ENCODE measurements at places on chromosomes 3 and 15. TPM values are rescaled to one million over a fixed set of nuclear protein-coding genes. Genes with fewer than 3 reads are reported as not detected.

DNA sequence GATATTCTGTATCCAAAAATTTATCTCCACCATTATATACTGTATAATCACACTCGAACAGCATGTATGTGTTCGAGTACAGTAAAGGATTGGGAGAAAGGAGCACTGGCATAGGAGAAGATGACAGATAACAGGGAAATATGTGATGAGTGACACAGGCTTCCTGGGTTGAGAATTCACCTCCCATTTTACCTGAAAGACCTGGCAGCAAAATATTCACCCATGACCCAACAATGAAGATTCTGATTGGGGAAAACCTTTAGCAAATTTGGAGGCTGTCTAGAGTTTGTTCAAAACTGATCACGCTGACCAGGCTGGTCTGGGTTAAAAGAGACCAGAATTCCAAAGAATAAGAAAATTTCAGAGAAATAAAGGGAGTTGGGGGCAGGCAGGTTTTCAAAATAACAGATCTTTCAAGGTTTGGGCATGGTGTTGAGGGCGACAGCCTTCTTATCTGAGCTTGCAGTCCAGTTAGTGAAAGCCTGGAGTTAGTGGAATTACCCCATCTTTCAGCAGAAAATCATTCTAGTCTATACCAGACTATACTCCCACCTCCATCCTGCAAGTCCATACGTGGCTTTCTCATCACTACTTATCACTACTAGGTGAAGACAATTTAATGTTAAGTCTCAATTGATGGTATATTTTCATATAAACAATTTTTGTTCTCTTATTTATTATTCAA, 42.8 kb upstream of the RSL24D1 start:
- no peak for DNase-seq

DNA sequence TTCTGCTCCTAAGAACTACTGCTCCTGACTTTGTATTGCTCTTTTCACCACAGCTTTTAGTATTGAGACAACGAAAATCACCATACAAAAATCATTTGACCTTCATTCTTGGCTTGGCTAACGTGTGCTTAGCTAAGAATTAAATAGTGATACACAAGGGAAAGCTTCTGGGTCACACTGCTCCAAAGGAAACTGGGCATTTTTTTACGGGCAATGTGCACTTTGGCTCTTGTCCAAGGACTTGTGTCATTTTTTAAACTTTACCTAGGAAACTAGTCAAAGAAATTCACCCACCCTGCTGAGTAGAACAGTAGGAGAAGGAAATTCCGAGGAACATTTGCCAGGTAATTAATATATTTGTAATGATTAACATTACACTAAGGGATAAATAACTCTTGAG, 19.8 kb downstream of the WDR72 start:
- DNase-seq: no peak

DNA sequence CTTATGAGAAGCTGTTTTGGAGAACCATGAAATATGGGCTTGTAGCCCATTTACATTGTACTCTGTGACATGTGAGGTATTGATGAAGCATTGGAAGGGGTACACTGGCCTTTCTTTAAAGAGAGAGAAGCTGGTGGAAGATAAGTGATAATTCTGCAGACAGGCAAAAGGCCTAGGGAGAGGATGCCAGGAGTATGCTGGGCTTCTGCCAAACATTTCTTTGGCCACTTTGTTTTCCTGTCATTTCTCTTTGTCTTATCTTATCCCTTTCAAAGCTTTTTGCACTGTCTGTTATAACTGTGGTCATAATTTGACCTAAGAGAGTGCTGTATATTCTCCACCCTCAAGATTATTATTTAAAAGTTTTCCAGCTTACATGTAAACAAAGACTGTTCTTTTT, 109.6 kb upstream of the SEMA6D start:
- DNase-seq: no peak

- no peak for DNase-seq
Observed at GRCh38 chr3:157092230-157092629, 67.7 kb downstream of the CCNL1 start.

DNA sequence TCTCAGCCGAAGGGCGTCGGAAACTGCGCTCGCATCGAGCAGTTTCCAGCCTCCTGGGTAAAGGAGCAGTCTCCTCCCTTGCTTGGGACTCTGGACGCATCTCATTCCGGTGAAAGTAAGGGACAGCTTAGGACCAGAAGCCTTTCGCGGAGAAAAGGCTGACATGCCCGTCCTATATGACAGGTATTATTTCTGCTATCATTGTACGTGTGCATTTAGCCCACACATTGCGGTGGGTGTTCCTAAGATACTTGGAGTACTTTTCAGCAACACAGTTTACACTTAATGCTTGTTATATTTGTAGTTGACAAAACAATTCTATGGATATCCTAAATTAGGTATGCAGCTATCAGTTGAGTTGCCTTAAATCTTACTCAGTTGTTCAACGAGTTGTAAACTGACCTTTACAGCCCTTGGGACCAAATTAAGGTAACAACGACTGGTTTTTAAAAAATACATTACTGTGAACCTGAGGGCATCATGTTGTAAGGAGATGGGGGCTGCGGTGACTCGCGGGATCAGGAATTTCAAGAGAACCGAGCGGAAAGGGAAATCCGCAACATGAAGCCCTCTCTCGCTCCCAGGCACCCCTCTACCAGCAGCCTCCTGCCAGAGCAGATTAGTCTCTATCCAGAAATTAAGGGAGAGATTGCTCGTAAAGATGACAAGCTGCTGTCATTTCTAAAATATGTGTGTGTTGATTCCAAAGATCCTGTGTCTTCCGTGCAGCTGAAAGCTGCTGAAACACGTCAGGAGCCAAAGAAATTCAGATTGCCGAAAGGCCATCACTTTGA, 632 bp upstream of the COPS2 start:
- DNase-seq: no peak

GRCh38 chr3:133829310-133829707, 23.7 kb downstream of the SRPRB start:
- no peak for DNase-seq

Gene ACAN
- 147 TPM for total RNA-seq

Gene SLC6A1
- total RNA-seq: 4.6 TPM

Gene DCLK3
- not detected for total RNA-seq
